ENCODE measurements at places on chromosomes 5 and 9.
A peak's percentile ranks its signal among the peaks of the same experiment; 100 is the strongest.

DNA sequence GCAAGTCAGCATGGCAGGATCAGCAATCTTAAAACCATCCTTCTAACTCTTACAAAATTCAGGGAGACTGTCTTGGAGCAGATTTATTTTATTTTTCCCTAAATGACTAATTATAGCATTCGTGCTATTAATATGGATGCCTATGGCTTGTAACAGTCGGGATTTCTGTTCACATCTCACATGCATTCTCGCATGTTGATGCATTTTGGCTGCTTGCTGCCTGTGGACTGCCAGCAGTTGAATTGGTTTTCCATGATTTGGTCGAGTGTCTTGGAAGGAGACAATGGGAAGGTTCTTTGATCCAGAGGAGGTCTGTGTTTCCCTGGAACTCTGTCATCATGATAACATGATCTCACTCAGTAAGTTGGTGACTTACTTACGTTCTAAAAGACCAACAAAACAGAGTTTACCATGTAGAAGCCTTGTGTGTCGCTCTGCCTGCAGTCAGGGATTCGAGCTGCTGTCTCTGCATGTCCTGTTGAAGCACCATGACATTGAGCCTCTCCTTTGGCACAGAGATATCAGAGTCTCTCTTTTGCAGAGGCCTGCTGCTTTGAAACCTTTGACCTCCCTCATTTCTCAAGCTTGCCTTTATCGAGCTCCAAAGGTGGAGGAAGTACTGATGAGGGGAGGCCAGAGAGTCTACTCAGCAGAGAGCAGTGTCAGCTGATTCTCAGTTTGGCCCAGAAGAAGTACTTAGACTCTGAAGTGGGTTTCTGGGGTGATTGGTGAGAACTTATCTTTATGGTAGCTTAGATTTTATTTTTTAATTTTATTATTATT, 82.4 kb downstream of the ARHGAP26 start:
- DNase-seq: no peak

DNA sequence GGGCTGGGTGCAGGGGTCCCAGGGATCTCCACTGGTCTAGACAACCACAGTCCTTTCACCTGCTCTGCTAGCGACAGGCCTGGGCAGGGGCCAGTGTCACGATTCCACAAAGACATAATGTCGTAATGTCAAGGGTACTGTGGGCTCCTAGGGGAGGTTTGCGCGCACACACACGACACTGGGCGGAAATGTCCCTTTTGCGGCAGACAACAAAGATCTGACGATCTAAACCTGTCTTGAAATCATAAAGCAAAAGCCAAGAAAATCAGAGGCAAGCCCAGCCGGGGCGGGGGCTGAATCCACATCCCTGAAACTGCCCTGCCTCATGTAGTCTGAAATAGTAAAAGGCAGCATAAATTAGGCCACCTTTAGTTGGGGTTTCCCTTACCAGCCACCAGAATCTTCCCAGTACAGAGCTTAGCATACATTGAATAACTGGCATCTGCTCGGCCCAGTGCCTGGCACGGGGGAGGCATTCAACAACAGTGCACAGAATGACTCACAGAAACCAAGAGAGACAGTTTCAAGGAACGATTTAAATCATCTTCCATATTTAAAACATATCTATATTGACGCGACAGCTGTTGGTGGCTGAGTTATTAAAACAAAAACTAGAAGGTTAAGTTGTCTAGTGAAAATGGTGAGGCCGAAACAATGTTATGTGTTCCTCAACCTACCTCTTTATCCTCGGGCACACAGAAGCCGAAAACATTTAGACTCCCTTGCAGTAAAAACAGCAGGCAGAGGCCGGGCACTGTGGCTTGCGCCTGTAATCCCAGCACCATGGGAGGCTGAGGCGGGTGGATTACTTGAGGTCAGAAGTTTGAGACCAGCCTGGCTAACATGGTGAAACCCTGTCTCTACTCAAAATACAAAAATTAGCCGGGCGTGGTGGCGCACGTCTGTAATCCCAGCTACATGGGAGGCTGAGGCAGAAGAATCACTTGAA, 151.0 kb downstream of the MYO10 start:
- DNase-seq: no peak

DNA sequence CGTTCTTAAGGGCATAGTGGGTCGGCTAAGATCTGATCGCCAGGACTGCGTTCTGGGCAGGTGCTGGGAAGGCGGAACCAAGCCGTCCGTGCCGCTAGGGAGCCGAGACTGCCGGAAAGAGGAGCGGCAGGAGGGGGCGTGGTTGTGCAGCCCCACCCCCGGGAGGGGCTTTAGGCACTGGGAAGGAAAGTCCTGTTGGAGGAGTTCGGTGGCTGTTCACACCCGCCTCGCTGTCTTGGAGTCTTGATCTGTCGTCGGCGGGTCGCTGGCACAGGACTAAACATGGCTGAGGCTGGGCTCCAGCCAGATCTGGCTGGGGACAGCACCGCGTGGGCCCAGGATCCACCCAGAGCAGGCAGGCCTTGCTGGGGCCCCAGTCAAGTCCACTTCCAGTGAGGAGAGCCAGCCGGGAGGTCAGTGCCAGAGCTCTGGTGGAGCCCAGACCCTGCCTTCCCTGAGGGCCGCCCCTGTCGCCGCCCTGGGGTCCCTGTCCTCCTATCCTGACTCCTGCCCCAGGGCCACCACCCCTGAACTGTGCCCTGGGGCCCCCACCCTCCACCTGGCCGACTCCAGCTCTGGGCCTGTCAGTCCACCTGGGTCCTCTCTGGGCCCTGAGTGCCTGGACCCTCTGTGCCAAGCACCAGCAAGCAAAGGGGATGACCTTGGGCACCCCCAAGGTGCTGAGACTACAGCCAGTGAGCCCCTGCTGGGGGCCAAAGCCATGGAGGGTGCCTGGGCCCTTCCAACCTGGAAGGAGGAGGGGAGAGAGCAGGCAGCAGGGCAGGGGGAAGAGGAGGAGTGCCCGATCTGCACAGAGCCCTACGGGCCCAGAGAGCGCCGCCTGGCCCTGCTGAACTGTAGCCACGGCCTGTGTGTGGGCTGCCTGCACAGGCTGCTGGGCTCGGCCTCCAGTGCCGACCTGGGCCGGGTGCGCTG, 4.5 kb downstream of the RNF208 start:
- DNase-seq: no peak

DNA sequence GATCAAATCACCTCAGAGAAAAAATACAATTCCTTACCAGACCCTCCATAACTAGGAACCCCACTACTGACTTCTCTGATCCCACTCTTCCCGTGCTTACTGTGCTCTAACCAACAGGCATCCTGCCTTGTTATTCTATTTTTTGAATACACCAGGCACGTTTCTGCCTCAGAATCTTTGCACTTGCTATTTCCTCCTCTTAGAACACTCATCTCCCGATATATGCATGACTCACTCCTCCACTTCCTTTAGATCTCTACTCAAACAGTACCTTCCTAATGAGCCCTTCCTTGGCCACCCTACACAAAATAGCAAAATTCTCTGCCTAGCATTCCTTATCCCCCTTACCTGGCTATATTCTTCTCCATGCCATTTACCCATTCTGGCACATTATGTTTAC, 43.9 kb downstream of the MAPKAP1 start:
- no peak for DNase-seq

- no peak for DNase-seq
Measured at GRCh38 chr5:173881811-173882575, 6.2 kb upstream of the CPEB4 start.

GRCh38 chr9:120909904-120910303, 16.7 kb downstream of the TRAF1 start:
- peak; percentile 64 for DNase-seq

DNA sequence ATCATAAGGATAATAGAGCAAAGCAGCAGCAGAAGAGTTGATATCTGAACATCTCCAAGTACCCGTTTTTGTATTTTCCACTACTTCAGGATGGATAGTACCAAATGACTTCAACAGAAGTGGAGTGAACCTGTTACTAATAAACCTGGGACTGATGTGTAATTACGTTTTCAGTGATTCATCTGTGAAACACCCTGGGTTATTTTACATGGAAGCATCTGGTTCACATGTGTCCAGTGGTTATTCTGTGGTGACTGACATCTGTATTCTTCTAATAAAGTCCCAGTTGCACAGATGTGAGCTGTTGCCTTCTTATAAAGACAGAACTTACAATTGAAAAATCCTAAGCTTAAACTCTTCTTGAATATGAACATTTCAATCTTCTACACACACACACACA, 139.7 kb upstream of the VCAN start:
- DNase-seq: no peak

DNA sequence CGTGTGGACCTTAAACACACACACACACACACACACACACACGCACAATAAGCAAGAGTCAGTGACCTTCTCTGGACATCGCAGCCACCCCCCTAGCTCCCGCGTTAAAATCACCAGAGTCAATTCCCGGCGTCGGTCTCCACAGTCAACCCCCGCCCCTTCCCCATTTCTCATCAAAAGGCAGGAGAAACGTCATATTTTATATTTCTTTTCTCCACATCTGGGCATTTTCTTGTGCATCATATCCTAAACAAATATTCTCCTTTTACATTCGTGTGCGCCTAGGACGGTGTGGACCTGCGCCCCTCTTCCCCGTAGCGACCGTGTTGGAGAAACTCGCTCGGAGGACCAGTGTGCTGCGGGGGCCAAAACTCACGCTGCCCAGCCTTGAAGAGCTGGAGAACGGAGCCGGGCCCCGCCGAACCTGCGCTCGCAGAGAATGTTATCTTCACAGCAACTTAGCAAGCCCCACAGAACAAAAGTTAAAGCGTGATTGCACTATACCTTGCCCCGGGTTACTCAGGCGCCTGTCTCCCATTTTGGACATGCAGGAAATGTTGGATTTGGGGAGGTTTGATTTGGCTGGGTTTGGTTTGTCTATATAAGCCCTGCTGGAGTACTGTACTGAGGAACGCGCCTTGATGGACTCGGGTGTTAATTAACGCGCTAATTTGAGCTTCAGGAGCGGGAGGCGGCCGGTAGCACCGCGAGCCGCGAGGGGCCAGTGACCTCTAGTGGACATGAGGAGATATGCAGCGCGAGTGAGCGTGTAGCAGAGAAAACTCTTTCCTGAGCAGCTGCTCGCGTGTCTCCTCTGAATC, 192.4 kb downstream of the MEF2C start:
- peak; percentile 31 for DNase-seq

- no peak for DNase-seq
Measured at GRCh38 chr5:78544561-78545201, 103.9 kb downstream of the LHFPL2 start.

DNA sequence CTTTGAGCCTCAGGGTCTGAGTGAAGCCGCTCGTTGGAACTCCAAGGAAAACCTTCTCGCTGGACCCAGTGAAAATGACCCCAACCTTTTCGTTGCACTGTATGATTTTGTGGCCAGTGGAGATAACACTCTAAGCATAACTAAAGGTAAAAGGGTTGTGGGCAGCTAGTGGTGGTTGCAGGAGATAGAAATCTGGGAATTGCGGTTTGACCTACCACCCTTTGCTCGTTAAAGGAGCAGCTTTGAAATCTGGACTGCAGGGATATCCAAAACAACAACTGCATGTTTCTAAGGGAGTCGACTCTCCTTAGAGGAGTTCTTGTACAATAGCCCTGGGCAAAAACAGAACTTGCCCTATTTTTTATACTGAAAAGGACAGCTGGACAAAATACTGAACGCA, 19.0 kb downstream of the ABL1 start:
- DNase-seq: no peak

GRCh38 chr9:5453004-5453403, 2.7 kb downstream of the CD274 start:
- DNase-seq: no peak

DNA sequence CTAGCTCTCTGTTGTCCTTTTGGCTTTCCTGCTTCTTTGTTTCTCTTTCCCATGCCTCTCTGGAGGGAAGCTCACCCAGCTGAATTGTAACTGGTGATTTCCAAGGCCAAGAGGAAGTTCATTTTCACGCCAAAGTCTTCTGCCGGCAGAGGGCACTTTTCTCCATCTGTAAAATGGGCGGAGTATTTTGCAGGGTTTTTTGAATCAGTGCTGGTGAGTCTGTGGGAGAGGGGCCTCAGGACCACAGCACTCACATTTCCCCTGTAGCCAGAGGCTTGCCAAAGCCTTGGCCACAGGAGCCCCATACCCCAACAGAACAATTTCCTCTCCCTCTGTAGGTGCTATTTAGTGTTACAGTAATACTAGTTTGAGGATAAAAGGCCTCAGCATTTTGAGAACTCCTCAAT, 42.3 kb upstream of the MATR3 start:
- DNase-seq: peak; percentile 13

- no peak for DNase-seq
Measured at GRCh38 chr5:135462304-135462703, 10.2 kb upstream of the TIFAB start.

GRCh38 chr9:120702075-120702474, 12.2 kb downstream of the MEGF9 start:
- DNase-seq: no peak

- no peak for DNase-seq
Measured at GRCh38 chr5:78591138-78591612, 57.4 kb downstream of the LHFPL2 start.

Data from effector memory CD4-positive, alpha-beta T cell (primary cell).